Stimulated activated CD4-positive, alpha-beta T cell treated with anti-CD3 and anti-CD28 coated beads, Interleukin-4, amount 100 ng/mL, for 24 hours (primary cell): ENCODE measurements at places on chromosomes 12 and 14.

GRCh38 chr14:36068777-36069534 lies 107.6 kb downstream of the PTCSC3 start:
- DNase-seq = no peak

- DNase-seq = no peak
Observed at GRCh38 chr12:67747869-67748742, 99.6 kb downstream of the DYRK2 start.

- no peak for DNase-seq
Observed at GRCh38 chr14:55065411-55065810, 14.0 kb downstream of the MAPK1IP1L start.

GRCh38 chr12:5437589-5437988 lies 5.7 kb downstream of the NTF3 start:
- no peak for DNase-seq

- peak; percentile 44 for DNase-seq
Observed at GRCh38 chr12:57175428-57176138, 28.2 kb upstream of the LRP1-AS start.

- peak; percentile 34 for DNase-seq
Observed at GRCh38 chr14:77208291-77208978, 26.8 kb downstream of the TMEM63C start.

DNA sequence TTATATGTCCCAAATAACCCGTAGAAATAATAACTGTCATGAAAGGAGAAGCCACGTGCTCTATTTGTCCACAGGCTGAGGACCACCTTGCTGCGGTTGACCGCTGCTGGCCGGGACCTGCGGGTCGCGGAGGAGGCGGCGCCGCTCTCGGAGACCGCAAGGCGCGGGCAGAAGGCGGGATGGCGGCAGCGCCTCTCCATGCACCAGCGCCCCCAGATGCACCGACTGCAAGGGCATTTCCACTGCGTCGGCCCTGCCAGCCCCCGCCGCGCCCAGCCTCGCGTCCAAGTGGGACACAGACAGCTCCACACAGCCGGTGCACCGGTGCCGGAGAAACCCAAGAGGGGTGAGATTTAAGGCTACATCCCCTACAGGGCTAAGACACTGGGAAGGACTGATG lies 21.0 kb downstream of the RPGRIP1 start:
- peak; percentile 24 for DNase-seq

DNA sequence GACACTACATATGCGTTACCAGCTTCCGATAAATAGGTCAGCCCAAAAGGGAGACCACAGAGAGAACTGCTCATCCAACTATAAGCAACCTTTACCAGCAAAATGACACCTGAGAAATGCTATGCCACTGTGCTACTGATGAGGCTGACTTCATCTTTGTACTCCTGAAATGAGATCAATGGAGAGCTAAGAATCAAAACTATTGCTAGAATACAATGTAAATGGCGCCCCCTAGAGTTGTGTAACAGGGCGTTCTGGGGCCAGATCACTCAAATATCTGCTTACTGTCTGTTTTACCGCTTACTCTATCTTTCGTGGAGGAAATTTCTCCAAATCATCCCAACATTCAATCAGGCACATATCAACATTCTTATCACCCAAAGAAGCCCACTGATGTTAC lies 4.6 kb downstream of the ZNF384 start:
- peak; percentile 61 for DNase-seq

DNA sequence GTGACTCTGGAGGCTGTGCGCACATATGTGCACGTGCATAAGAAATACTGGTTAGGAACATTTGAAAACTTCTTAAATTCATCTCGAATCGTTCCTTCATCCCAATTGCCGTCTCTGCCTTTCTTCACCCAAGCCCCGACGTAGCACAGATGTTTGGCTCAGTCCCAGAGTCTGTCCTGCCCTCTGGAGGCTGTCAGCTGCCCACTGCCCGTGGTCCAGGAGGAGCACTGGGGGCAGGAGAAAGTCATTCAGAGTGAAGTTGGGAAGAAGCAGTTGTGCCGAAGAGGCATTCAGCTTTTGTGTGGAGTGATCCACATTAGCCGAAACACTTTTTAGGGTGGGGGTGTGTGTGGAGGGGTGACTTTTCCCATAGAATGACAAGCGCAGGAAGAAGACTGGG lies 124.9 kb downstream of the TSPAN9 start:
- DNase-seq = no peak

- DNase-seq = no peak
Observed at GRCh38 chr14:90534091-90534837, 137.4 kb downstream of the CALM1 start.

DNA sequence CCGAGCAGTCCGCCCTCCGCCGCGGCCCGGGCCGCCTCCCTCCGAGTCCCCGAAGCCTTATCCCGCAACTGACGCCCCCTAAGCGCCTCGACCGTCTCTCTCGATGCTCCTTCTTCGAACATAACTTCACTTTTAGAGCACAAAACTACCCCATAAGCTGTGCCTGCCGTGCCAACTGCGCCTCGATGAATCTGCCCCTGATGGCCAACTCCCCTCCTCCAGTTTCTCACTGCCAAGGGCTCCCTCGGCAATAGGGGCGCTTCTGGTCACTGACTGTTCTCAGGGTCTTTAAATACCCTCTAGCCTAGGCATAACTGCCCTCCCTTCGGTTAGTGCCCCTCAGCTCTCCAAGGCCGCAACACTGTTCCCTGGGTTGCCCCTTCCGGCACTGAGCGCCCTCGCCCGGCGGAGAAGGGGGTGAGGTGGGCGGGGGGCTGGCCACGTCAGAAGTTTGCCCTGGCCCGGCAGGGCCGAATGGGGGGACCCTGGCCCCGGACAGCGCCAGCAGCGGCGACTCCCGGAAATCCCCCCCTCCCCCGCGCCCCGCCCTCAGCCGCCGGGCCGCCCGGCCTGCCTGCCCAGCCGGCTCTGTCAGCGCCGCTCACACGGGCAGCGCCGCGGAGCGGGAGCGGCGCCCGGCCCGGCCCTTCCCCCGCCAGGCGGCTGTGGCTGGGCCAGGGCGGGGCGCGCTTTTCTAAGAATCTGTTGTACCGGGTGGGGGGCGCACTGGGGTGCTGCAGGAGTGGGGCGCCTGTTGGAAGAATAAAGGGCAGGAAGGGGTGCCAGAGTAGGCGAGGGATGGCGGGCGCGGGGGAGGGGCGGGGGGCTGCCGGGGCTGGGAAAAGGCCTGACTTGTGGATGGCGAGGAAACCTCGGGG lies 10.6 kb downstream of the RARG start:
- peak; percentile 42 for DNase-seq

GRCh38 chr12:72276181-72276805 lies 4.1 kb downstream of the TRHDE start:
- DNase-seq = no peak

DNA sequence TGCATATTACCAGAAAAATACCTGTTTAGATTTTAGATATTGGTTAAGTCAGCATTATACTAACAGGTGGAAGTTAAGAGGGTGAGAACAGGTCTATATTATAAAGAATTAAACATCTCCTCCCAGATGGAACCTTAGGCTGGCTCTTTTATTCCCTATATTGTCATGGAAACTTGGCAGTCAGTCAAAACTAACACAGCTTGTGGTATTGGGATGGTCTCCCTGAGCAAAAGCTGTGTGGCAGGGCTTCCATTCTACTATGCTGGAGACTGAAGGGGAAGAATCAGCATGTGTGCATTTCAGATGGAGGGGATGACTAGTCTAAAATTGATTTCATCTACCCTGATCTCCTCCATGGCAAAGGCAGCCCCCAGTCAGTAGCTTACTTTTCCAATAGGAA lies 66.7 kb downstream of the SMOC1 start:
- no peak for DNase-seq

DNA sequence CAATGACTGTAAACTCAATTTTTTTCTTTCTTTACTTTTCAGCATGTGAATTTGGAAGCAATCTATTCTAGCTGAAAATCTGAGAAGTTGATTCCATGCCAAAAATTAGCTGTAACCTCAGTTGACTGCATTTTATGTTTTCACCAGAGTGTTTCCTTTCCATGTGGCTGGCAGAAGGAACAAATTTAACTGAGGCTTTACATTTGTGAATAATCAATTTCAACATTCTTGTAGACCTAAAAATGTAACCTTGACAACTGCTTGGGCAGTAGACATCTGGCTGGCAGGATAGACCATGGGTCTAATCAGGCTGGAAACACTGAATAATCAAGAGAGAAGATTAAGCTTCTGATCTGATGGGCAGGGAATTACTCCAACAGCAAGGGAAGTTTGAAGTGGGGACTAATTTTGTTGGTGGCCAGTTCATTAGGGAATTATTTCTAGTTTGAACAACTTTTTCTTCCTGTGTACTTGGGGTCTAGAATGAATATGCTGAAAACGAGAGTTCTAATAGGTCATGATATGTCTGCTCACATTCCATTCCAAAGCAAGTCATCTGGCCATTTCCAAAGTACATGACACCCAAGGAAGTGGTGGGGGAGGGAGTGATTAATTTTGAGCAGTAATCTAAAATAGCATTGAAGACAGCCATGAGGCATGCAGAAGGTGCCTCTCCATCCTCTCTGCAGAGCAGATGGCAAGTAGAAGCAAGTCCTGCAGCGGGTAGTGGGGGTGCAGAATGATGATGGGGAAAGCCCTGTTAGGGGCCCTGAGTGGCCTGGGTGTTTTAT lies 68.2 kb downstream of the ATP23 start:
- no peak for DNase-seq

DNA sequence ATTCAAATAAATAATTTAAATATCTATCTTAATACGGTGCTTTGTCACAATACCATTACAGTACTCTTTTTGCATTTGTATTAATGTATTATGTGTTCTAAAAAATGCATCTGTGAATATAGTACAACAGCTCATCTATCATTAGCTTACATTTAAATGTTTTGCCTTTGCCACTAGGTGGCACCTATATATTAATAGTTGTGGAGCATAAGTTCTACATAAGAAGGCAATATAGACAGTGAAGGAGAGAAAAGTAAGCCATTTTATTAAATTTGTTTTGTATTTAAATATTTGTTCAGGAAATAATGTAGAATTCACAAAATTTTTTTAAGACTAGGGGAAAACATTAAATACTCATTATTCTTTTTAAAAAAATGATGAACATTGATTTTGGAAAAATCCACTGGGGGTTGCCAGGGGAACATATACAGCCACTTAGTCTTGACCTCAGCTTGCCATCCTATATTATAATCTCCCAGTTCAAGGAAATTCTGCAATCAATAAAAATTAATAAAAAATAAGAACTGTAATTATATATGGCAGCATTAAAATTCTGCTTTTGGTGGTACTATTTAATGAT lies 9.8 kb downstream of the CCER1 start:
- DNase-seq = no peak

DNA sequence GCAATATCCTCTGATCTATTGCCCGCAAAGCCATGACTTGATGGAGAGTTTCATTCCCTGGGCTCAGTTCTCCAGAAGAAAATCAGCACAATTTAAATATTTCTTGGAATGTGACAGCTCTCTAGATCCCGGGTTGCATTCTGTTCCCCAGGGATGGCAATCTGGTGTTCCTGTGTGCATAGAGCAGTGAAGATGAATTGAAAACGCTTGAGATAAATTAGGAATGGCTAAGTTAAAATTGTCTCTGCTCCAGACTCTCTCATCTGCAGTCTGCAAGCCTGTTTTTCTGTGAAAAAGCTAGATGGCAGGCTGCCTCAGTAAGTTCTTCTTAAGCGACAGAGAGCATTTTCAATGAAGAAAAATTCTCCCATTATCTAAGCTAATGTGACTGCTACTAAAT lies 582.5 kb upstream of the MGAT4C start:
- DNase-seq = no peak

GRCh38 chr14:96038920-96039632 lies at the start of gene C14orf132:
Gene C14orf132 (plus strand): TSS chr14:96039362. CDS start chr14:96039501, 139 bp downstream.
- peak; percentile 56 for DNase-seq

- no peak for DNase-seq
Observed at GRCh38 chr14:22847661-22848341, 11.4 kb downstream of the MMP14 start.

GRCh38 chr12:117125272-117125613 lies 26.0 kb upstream of the TESC start:
- no peak for DNase-seq

- DNase-seq = no peak
Observed at GRCh38 chr12:65825183-65825506, 862 bp downstream of the HMGA2 start.

DNA sequence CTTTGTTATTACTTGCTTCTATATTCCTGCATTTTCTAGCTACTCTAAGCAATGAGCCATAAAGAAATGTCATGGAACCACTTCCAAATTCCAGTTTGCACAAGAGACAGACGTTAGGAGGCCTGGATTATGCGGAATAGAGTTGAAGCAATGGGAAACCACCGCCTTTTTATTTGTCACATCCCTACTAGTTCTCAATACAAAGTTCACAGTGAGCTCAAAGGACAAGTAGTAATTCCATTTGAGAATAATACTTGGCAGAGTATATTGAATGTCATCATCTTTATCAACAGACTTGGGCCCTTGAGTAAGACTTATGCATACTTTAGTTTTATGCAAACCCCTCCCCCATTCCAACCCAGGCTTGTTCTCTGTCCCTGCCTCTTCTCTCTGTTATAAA lies 3.7 kb upstream of the SLC15A5 start:
- DNase-seq = no peak

DNA sequence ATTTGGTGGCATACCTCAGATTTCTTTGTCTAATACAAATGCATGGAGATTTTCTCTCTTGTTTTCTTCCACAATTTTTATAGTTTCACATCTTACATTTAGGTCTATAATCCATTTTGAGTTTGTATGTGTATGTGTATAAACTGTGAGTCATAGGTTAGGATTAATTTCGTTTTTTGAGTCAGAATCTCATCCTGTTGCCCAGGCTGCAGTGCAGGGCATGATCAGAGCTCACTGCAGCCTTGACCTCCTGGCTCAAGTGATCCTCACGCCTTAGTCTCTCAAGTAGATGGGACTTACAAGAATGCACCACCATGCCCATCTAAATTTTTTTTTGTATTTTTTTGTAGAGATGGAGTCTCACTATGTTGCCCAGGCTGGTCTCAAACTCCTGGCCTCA lies 71.6 kb downstream of the OTOGL start:
- DNase-seq = no peak

DNA sequence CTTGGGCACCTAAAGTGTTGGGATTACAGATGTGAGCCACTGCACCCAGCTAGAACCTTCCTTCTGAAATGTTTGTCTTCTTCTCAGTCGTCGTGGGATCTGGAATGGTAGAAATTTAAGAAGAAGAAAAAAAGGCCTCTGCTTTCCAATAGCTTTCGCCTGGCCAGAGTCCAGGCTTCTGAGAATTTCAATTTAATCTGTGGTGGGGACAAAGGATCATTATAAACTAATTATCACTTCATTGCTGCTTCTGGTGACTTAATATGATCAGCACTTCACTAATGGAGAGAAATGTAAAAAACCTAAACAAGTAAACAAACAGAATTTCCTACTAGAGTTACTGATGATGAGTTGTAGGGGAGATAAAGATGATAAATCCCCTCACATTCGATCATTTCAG lies 51.3 kb downstream of the CFAP251 start:
- DNase-seq = no peak
